ENCODE measurements at places on chromosomes 6 and 20.

GRCh38 chr6:7959453-7959852 lies 48.9 kb upstream of the TXNDC5 start:
- DNase-seq, result no peak

DNA sequence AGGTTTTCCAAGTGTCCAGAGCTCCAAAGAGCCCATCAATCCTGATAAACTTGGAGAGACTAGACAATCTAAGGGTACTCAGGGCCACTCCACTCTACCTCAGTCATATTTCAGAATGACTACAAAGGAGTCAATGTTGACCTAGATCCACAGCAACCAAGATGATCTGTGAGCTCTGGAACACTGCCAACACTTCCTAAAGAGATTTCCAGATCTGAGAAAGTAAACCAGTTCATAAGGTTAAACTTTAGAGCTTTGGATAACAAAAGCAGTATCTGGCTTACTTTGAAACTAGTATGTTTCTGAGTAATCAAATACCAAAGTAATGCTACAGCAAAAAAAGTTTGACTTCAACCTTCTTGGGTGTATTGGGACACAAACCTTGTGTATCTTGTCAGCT lies 122.7 kb downstream of the BTBD9 start:
- DNase-seq, result peak; percentile 13

GRCh38 chr6:474453-475185 lies 83.1 kb downstream of the IRF4 start:
- peak; percentile 63 for DNase-seq

DNA sequence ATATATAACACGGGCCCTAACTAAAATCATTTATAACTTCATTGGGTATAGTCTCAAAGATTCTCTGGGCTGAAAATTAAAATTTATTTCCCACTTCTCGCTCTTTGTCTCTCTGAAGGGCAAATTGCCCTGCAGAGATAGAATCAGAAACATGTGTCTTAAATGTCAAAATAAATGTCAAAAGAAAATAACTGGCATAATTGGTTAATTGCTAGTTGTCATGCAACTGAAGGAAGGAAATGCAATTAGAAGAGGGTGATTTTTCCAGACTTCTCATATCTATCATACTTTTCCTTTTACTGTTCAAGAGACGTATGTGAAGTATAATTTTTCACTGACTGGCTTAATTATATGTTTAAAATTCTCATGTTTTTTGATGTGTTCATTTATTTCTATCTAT lies 80.3 kb upstream of the HMGCLL1 start:
- DNase-seq, result no peak

DNA sequence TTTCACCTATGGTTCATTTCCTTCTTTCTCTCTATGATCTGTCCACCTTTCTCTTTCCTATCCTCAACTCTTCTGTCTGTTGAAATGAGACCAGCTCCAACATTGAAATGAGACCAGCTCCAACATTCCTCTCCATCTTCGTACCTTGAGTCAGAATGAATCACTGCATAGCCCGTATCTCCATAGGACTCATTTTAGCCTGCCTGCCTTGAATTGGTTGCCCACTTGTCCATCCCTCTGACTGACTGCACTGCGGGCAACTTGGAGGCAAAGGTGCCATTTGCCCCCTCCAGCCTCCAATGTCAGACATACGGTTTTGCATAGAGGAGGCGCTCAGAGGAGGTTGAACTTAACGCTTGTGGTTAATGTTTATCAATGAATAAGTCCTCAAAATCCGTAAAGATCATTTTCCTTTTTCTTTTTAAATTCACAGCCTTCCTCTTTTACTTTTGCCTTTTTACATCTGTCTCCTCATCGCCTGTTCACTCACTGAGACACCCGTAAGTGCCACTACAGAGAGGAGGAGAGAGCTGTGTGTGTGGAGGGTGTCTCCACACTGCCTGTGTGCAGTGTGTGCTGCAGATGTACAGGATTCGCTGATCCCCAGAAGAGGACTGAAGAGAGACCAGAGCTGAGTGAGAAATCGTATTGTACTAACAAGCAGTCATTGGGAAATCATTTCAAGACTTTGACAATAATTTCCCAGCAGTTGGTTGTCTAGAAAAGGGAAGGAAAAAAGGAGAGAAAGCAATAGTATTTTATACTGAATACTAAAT lies 579.6 kb upstream of the MAP3K7 start:
- peak; percentile 41 for DNase-seq

DNA sequence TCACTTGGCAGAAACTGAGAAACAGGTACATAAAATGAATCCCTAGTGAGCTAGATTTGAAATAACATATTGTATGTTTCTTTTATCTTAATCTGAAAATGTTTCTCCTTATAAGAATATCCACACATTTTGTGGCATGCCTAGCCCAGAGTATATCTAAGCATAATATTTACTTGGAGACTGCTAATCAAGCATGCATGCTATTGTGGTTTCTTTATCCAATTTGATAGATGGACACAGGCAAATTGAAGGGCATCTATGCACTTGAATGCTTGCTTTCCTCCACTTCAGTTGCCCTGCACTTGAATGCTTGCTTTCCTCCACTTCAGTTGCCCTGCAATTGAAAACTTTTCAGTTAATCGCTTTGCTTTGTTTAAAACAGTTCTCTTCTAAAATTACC lies 729.8 kb downstream of the TBC1D32 start:
- no peak for DNase-seq

- DNase-seq, result peak; percentile 41
These were observed 63.5 kb downstream of the THBS2 start for GRCh38 chr6:169190144-169190584.

DNA sequence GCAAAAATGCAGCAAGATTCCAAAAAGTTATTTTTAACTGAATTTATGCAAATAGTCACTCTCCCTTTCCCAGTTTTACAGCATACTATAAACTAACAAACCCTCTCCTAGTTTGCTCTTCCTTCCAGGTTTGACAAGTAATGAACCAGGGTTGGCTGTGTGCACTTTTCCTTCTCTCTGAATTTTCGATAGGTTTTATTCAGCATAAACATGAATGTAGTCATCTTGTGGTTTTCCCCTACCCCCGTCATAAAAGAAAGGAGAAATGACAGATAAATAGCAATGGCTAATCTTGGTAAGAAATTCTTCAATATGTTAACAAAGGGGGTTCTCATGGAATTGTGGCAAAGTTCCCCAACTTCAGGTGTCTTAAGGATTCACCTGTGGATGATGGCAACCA lies 26.3 kb downstream of the PRDM1 start:
- DNase-seq, result no peak

DNA sequence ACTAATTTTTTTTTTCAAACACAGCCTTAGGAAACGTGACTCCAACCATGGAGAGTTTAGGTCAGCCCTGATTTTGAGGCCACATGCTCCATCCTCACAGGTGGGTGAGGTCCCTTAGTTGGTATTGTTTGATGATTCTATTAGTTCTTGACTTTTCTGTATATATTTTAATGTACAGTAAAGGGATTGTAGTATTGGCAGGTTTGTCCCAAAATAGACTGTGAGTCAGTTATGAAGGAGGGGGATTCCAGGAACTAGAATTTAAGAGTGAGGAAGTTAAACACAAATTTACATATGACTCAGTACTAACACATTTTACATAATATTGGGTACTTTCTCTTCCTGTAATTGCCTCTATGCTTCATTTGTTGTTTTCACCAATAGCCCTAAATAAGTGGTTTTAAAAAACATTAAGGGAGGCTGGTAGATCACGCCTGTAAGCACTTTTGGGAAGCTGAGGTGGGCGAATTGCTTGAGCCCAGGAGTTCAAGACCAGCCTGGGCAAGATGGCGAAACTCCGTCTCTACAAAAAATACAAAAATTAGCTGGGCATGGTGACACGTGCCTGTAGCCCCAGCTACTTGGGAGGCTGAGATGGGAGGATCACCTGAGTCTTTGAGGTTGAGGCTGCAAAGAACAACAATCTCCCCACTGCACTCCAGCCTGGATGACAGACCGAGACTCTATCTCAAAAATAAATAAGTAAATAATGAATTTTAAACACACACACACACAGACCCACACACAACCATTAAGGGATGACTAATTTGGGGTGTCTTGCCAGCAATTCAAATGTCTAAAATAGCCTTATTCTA lies 81.8 kb downstream of the SGK1 start:
- peak; percentile 42 for DNase-seq

- peak; percentile 60 for DNase-seq
These were observed 17.8 kb upstream of the FNDC1 start for GRCh38 chr6:159151266-159151855.

- DNase-seq, result no peak
These were observed 11.1 kb upstream of the EYA4 start for GRCh38 chr6:133230052-133230451.

DNA sequence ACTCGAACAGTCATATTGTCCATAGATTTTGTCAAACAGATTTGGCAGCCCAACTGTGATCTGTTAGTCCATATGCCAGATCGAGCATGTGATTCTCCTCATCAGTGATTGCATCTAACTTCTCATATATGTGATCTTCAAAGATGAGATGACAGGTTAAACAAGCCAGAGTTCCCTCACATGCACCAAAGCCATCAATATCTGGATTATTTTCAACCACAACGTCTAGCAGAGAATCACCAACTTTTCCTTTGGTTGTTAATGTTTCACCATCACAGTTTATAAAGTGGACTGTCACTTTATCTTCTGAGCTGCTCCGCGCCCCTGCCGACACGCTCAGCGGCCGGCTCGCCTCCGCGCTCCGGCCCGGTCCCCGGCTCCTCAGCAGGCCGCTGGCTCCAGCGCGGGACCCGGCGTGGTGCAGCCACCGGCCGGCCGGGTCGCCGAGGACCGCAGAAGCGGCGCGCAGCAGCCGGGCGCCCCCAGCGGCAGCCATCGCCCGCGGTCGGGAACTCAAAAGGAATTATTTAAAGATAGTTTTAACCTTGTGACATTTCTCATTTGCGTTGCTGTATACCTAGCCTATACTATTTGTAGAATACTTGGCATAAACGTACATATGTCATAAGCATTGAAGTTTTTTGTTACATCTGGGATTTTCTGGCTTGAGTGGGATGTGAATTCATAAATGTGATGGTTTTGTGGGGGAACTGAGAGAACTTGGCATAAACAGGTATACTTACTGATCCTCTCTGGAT lies 40.1 kb upstream of the DYNLRB1 start:
- peak; percentile 21 for DNase-seq

DNA sequence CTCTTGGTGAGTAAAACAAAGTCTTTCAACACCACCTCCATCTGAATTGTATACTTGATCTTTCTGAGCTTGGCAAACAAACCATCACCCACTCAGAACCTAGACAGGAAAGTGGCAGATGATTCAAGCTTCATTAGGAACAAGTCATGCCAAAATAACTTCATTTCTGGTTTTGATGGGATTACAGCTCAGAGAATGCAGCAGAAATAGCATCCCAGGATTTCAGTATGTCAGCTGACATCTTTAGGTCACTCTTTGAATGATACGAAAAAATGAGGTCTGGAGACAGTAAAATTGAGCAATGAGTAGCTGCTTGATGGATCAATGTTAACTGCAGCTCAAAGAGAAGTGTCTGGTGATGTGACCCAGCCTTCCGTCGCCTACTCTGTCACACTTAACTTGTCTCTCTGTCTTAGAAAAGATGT lies 92.4 kb downstream of the GJA10 start:
- peak; percentile 58 for DNase-seq

- DNase-seq, result peak; percentile 95
These were observed 42.6 kb downstream of the KIAA1755 start for GRCh38 chr20:38217791-38218565.

GRCh38 chr20:23643659-23644058 lies 5.9 kb upstream of the CST3 start:
- no peak for DNase-seq

- no peak for DNase-seq
These were observed 48.4 kb upstream of the FOXC1 start for GRCh38 chr6:1561355-1561754.

GRCh38 chr6:2578767-2579166 lies 172.0 kb downstream of the MYLK4 start:
- no peak for DNase-seq

GRCh38 chr6:36577301-36577700 lies 16.9 kb upstream of the SRSF3 start:
- DNase-seq, result peak; percentile 89

DNA sequence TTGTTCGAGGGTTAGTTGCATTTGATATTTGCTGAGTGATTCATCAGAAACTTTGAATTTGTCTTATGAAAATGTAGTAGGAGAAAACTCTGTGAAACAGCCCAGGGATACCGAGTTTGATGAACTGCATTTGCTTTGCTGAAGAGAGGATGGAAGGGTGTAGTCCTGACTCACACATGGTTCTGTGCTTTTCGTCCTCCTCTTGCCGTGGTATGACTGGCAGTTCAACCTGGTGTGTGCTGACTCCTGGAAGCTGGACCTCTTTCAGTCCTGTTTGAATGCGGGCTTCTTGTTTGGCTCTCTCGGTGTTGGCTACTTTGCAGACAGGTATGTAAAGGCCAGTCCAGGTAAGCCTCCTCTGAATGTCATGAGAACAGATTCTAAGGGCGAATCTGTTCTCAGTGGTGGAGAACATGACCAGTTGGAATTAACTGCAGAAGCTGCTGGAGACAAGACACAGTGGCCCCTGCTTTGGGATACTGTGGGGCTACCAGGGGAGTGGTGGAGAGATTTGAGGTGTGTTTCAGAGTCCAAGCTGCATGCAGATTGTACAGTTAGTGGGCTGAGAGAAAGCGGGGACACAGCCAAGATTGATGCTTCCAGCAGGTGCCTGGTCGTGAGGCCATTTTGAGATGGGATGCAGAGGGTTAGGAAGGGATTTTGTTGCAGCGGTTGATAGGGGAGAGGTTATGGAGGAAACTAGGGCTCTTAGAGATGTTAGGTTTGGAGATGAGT lies 8.4 kb downstream of the SLC22A1 start:
- no peak for DNase-seq

DNA sequence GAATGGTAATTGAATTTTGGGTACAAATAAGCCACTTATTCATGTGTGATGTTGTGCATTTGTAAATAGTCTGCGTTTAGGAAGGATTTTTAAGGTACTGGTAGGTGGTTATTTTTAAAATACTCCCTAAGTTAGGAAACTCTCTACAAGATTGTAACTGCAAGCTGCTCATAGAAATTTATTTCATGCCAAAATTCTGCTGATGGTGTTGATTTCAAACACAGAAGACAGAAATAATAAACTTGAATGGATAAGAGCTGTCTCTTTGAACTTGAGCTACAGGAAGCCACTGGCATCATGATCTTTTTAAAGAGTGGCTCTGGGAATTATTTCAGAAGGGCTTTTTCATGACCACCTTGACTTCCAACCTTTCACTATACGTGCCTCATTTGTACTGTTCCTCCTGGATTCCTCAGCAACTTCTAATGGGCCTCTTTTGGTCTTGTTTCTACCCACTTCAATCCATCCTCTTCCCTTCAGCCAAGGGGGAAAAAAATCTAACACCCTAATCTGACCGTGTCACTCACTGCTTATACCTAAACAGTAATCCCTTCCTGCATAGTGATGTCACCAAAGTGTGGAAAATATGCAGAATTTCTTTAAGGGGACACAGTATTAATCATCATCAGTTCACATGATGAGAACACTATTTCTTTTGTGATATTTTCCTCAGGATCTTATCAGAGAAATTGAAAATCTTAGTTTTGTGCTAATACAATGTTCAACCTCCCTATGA lies 113.6 kb downstream of the PFDN4 start:
- DNase-seq, result no peak

- DNase-seq, result no peak
These were observed 35.1 kb upstream of the ANKEF1 start for GRCh38 chr20:9999645-10000044.
